ENCODE measurements at places on chromosomes 5 and 9. TPM values are rescaled to one million over a fixed set of nuclear protein-coding genes. Genes with fewer than 3 reads are reported as not detected.

Gene PHF24
- 0.39 TPM for total RNA-seq

Gene EIF4E1B
- total RNA-seq = not detected

Gene GLIPR2
- total RNA-seq = 10.6 TPM

Gene CCT5
- 500 TPM for total RNA-seq

Gene SPINK5
- total RNA-seq = not detected

Gene CDH18
- not detected for total RNA-seq

Gene PCDH1
- total RNA-seq = 3.7 TPM

Gene VDAC1
- 400 TPM for total RNA-seq

Gene DNM1
- 89.0 TPM for total RNA-seq

Gene SLC6A18
- total RNA-seq = not detected

All from A549 treated with Mapracorat at 1 μM for 4 hours (cell line).